ENCODE measurements at places on chromosomes 2 and 18. TPM values are rescaled to one million over a fixed set of nuclear protein-coding genes. Genes with fewer than 3 reads are reported as not detected.
A peak's percentile ranks its signal among the peaks of the same experiment; 100 is the strongest.

KHK gene
- total RNA-seq = 6.2 TPM

MAIP1 gene
- 19.5 TPM for total RNA-seq

IL36G gene
- not detected for total RNA-seq

NGEF gene
- 22.8 TPM for total RNA-seq

ANTXR1 gene
- total RNA-seq = 9.8 TPM

GPAT2 gene
- 1.6 TPM for total RNA-seq

DSG2 gene
- 3.3 TPM for total RNA-seq

KCNIP3 gene
- 6.9 TPM for total RNA-seq

STARD6 gene
- total RNA-seq = not detected

- peak; percentile 65 for DNase-seq
These were observed 23.4 kb upstream of the CHRNA1 start for GRCh38 chr2:174787487-174788205.

DNA sequence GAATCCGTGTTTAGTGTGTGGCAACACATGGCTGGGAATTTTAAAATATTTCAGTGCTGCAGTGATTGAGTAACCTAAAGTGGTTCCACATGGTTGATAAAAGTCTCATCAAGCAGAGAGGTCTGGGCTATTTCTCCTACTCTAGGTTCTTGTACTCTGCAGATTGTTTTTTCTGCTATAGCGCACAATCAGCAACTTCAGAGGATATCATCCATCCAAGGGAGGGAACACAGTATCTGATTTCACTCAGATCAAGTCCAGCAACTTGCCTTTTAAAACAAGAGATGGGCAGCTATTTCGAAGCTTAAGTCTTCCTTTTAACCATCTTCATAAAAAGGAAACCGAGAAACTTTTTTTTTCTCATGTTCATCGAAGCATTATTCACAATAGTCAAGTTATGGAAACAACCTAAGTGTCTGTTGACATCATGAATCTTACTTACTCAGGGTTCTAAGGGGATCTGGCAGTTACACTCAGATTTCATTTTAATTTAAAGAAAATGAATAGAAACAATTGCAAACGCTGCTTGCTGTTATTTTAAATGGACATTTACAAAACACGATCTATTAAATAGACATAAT lies 172.7 kb upstream of the TRIB2 start:
- DNase-seq = no peak

- no peak for DNase-seq
These were observed 832.2 kb upstream of the FANCL start for GRCh38 chr2:59073286-59073685.

DNA sequence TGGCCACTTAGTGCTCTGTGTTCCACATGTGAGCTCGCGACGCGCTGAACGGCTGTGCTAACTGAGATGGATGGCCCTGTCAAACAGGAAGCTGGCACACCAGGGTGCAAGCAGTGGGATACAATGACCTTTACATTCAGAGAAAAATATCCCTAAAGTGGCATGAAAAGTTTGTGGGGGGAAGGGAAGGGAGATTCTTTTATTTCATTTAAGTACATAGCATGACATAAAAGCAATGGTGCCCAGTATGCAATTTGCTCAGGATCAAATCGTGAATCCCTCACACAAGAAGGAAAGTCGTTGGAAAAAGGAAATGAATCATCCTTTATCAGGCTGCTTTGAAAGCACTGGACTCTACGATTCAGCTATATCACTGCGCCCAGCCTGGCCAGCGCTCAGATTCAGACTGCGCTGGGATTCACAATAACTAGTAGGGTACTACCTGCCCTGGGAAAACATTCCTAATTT lies 26.0 kb downstream of the SATB2 start:
- DNase-seq = no peak

DNA sequence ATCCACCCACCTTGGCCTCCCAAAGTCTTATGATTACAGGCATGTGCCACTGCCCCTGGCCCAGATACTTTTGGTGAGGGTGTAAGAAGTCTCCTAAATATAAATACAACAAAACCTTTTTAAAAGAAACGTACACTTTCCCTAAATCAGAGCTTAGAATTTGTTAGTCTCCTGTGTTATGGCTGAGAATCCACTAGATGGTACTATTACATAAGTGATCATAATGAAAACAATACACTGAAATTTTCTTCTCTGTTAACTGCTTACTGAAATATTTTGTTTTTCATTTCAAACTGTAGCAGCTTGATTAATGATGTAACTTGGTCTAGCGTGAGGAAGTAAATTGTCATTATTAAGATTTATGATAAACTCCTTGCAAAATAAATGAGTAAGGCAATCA lies 74.8 kb upstream of the FAM98A start:
- no peak for DNase-seq

- no peak for DNase-seq
These were observed 15.6 kb downstream of the TRABD2A start for GRCh38 chr2:84865181-84865783.

DNA sequence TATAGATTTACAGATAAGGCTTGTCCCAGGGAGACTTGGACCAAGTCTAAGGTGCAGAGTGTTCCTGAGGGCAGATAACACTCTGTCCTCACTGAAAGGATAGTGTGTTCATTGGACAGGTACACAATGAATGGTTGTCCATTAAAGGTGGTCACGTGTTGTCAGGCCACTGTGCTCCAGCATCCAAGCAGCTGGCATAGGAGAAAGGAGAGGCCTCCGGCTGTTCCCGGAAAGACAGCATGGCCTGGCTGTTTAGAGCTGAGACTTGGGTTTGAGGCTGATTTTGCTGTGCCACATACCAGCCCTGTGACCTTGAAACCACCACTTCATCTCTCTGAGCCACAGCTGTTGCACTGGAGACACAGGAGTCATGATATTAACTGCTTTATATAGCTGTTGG lies 19.6 kb upstream of the SULT1C3 start:
- DNase-seq = no peak

DNA sequence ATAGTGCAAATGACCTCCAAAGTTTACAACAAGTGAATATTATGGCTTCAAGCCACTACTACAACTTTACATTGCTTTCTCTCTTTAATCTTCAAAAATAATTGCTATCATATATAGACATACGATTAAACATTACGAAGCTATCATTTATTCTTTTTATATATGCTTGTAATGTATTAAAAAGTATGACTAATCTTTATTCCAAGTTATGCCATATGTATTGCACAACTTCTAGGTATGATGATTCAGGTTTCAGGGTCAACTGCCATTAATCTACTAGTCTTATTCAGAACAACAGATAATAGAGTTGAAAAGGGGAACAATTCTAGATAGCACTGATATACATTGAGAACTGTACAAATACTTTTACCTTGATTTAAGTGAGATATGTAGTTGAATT lies 506.2 kb upstream of the TMEFF2 start:
- DNase-seq = no peak

- no peak for DNase-seq
These were observed 36.5 kb upstream of the SLC66A3 start for GRCh38 chr2:11118761-11119160.

DNA sequence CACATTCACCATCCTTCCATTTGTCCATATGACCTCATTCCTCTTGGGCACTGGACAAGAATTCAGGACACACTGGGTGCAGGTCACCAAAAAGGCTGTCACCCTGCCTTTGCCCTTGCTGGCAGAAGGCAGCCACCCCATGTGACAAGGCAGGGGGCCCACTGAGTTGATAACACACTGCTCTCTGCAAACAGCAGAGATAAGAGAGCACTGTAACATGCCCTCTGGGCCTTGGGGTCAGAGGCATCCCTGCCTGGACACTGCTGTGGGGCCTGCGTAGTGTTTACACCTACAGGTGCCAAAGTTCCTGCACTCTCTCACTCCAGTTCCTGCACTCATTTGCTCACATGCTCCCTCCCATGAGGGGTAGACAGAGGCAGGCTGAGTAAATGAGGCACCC lies 344.7 kb upstream of the TCF4 start:
- DNase-seq = no peak

DNA sequence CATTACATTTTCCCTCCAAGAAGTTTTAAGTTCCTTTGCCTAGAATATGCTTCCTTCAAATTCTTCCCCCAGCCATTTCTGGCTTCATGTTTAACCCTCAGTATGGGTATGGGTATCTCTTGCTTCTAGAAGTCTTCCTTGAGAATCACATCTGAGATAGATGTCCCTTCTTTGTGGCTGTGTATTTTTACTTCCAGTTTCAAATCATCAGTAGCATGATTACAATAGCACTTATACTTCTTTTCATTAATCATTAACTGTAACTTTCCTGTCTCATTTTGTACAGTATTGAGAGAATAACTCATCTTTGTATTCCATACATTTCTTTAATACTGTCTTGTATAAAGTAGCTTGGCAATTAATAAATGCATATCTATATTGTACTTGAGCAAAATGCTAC lies 17.3 kb upstream of the PDE1A start:
- no peak for DNase-seq

DNA sequence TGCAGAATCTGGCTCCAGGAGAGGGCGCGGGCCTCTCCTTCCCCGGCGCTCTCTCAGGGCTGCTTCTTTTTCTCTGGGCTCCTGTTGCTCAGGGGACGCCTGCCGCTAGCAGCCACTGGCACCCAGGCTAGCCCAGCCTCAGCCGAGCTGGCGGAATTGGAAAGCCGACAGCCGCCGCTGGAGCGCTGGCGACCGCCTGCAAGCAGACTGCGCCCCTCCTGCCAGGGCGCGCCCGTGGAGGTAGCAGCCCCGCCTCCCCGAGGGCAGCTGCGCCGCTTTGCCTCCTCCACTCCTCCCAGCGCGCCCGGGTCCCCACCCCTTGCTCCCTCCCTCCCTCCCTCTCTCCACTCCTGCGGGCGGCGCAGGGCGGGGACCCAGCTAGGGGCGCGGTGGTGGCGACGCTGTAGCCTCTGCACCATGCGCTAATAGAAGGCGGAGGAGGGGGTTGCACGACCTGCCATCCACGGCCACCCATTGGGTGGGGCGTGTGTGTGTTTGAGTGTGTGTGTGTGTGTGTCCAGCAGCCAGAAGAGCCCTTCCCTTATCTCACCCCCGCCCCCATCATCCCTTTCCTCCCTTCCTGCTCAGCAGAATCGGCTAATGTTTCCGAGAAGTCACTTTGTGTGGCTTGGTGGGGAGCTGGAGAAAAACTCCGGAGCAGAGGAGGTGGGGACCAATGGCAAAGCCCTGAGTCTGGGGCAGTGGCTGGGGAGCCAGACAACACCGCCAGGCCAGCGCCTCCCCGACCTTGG lies at the start of gene SCN9A:
Gene SCN9A, minus strand, starts transcription at position 209 of the 752 bp plus-strand sequence. CDS start 64,188 bp downstream, outside the sequence.
- DNase-seq = peak; percentile 61

GRCh38 chr2:200211643-200212042 lies 94.8 kb upstream of the SPATS2L start:
- DNase-seq = no peak

DNA sequence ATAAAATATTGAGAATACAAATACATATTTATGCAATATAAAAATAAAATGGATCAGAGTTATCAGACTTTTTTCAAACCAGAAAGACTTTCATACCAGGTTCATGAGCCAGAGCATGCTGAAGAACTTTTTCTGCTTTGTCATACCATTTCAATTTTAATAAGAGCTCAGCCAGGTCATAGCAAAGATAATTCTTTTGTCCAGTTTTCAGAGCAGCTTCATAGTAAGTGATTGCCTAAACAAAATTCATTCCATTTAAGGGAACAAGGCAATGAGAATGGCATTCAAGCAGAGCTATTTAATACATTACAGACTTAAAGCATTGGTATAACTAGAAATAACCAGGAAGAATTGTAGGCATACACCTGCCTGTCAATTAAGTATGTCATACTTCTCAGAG lies 42.3 kb downstream of the TTC21B start:
- no peak for DNase-seq

GRCh38 chr2:222290401-222290735 lies 8.4 kb downstream of the PAX3 start:
- no peak for DNase-seq

GRCh38 chr2:27435628-27436027 lies 6.6 kb upstream of the KRTCAP3 start:
- no peak for DNase-seq

DNA sequence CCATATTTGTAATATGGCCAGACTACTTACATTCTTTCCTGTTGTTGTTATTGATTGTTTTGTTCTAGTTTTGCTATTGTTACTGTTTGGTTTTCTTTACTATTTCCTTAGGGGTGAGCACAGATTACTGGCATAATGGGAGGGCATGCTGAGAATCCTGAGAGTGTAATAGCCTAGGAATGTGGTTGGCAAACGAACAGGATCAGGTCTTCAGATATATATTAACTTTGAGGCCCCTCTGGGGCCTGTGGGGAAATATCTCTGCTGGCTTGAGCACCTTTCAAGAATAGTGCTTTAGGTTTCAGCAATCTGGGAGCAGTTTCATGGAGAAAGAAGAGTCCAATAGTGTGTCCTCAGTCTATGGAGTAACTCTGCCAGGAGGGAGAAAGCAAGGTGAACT lies 144.4 kb downstream of the THSD7B start:
- no peak for DNase-seq

GRCh38 chr2:174326161-174327020 lies 8.4 kb upstream of the SP9 start:
- no peak for DNase-seq

DNA sequence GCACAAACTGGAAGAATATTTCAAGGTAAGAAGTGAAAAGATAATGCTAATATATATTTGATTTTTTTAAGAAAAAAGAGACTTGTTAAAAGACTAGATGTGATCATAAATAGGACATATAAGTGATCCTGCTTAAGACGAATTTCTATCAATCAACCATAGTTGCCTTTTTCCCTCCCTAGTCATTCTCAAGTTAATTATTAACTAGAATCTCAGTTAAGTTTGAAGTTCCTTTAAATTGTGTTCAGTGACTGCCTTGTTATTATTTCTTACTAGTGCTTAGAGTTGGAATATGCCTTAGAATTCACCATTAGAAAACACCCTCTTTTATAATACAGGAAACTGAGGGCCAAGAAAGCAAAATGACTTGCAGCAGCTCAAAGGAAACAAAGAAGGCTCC lies 141.5 kb upstream of the SP5 start:
- no peak for DNase-seq

DNA sequence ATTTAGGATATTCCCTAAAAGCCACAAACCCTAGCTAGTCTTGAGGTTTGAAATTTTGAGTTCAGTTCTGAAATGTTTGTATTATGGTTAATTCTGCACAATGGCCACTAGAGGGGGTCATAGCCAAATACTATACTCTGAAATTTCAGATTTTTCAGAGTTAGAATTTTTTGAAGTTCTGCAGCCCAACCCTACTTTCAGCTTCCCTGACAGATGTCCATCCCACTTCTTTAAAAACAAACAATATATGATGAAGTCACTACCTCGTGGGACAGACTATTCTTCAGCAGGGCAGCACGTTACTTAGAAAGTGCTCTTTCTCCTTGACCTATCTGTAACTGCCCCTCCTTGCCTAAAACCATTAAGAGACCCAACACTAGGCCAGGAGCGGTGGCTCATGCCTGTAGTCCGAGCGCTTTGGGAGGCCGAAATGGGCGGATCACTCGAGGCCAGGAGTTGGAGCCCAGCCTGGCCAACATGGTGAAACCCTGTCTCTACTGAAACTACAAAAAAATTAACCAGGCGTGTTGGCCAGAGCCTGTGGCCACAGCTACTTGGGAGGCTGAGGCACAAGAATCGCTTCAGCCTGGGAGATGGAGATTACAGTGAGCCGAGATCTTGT lies 48.2 kb upstream of the PAPOLG start:
- DNase-seq = no peak

GRCh38 chr2:28695245-28695647 lies 56.4 kb upstream of the PPP1CB start:
- no peak for DNase-seq

- DNase-seq = no peak
These were observed 77.6 kb upstream of the ALPP start for GRCh38 chr2:232300894-232301387.
